ENCODE measurements at places on chromosomes 16 and 17.

- DNase-seq: no peak
These were observed 19.5 kb downstream of the NUP85 start for GRCh38 chr17:75225016-75225415.

DNA sequence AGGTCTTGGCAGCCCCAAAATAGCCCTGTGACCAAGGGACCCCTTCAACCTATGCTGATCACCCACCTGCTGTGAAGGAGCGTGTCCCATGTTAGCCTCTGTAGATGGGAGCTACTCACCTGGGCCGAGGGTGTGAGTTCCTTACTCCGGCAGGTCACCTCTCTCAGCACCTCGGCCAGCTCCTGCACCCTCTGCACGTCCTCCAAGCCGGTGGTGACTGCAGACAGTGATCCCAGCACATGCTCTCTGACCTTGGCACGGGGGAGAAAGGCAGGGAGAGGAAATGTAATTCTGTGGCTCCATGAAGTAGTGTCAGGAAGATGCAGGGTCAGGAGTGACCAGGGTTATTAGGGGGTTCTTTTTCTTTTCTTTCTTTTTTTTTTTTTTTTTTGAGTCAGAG lies 67.7 kb upstream of the BCO1 start:
- DNase-seq: no peak

DNA sequence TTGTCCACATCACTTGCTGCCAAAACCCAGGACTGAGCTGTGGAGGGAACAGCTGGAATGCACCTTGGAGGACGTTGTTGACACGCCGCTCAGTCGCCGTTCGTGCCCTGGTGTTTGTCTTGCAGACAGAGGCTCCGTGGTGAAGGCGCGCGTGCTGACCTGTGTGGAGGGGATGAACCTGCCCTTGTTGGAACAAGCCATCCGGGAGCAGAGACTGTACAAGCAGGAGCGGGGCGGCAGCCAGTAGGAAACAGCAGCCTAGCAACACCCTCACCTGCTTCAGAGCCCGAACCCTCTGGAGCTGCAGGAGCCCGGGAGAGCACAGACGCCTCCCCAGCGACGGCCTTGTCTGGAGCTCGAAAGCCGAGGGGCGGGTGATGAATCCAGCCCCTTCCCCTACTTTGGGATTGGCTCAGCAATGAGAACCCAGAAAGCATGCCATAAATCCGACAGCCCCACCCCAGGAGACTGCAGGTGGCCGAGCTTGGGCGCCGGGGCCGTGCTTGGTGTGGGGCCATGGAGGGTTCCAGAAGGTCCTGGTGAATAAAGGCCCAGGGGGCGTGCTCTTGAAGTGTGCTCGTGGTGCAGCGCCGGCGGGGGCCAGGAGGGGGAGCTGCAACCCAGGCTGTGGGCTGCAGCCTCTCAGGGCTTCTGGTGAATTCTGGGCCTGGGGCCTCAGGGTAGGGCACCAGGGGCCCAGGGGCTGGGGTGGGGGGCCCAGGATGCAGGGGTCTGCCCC lies 470 bp upstream of the CDK3 start:
- no peak for DNase-seq

DNA sequence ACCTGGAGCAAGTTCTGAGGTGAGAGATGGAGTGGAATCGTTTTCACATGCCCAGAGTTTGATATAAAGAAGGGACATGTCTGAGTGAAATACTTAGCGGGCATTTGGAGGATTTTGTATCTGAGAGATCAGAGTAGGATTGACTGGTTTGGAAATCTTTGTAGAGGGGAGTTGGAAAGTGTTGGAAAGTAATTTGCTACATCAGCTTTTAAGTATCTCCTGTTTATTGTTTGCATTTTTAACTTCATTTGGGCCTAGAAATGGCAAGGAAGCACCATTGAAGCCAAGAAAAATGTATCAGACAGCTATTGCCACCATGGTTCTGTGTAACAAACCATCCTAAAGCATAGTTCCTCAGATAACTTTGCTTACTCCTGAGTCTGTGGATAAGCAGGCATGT lies 1015.1 kb upstream of the EEF2KMT start:
- no peak for DNase-seq

DNA sequence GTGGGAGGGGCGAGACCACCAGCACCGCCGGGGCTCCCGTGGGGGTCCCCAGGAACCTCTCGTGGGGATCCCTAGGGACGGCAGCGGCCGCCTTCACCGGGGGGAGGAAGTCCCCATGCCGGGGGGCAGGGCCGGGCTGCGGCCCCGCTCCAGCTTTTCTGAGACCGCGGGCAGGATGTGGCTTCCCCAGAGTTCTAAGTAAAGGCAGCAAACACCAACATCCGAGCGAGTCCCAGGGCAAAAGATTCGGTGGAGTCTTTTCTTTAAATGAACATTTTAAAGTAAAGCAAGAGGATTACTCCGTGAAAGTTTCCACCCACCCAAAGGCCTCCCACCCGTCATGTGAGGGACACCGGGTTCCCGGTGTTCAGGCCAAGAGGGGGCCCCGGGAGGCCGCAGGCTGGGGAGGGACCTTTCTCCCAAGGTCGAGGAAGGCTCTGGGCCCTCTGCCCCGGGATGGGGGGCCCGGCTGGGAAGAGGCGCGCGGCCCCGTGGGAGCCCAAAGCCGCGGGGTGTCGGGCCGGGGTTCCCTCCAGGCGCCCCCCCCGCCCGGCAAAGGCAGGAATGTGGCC lies 137.2 kb upstream of the RPH3AL start:
- DNase-seq: no peak

GRCh38 chr17:238071-238963 lies 56.9 kb upstream of the DOC2B start:
- no peak for DNase-seq

- DNase-seq: no peak
These were observed 10.5 kb downstream of the CBFB start for GRCh38 chr16:67039260-67040020.

DNA sequence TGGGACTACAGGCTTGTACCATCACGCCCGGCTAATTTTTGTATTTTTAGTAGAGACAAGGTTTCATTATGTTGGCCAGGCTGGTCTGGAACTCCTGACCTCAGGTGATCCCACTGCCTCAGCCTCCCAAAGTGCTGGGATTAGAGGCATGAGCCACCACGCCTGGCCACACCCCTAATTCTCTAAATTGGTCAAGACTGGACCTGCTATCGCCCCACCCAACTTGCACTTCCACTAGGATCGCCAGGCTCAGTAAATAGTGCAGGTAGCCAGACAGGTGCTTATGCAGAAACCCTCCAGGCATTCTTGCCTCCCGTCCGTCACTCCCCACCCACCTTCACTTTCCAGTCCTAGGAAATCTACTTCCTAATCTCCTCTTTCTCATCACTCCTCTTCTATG lies 481.4 kb upstream of the EEF2KMT start:
- no peak for DNase-seq

DNA sequence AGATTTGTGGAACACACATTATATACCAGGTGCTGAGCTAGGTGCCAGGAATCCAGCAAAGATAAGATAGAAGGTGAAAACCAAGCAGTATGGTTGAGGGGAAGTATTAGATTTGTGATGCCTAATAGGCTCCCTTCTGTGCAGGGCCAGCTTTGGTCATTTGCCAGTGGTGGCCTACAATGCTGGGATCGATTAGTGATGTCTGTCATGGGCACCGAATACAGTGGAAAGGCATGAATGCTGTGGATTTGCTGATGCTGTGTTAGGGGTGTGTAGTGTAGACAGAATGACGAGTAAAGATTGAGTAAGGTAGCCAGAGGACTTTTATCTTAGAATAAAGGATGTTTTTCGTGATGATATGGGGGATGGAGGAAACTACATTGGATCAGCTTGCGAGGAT lies 48.9 kb downstream of the SNX29 start:
- DNase-seq: no peak

- no peak for DNase-seq
These were observed 11.2 kb downstream of the CBFB start for GRCh38 chr16:67040166-67040565.

DNA sequence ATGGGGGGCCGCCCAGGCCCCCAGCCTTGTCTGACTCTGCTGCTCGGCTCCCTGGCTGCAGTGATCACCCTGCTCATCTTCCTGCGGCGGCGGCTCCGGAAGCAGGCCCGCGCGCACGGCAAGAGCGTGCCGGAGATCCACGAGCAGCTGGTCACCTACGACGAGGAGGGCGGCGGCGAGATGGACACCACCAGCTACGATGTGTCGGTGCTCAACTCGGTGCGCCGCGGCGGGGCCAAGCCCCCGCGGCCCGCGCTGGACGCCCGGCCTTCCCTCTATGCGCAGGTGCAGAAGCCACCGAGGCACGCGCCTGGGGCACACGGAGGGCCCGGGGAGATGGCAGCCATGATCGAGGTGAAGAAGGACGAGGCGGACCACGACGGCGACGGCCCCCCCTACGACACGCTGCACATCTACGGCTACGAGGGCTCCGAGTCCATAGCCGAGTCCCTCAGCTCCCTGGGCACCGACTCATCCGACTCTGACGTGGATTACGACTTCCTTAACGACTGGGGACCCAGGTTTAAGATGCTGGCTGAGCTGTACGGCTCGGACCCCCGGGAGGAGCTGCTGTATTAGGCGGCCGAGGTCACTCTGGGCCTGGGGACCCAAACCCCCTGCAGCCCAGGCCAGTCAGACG lies 24.4 kb upstream of the BEAN1 start:
- DNase-seq: no peak

GRCh38 chr17:42917236-42917603 lies 16.6 kb downstream of the G6PC1 start:
- no peak for DNase-seq

DNA sequence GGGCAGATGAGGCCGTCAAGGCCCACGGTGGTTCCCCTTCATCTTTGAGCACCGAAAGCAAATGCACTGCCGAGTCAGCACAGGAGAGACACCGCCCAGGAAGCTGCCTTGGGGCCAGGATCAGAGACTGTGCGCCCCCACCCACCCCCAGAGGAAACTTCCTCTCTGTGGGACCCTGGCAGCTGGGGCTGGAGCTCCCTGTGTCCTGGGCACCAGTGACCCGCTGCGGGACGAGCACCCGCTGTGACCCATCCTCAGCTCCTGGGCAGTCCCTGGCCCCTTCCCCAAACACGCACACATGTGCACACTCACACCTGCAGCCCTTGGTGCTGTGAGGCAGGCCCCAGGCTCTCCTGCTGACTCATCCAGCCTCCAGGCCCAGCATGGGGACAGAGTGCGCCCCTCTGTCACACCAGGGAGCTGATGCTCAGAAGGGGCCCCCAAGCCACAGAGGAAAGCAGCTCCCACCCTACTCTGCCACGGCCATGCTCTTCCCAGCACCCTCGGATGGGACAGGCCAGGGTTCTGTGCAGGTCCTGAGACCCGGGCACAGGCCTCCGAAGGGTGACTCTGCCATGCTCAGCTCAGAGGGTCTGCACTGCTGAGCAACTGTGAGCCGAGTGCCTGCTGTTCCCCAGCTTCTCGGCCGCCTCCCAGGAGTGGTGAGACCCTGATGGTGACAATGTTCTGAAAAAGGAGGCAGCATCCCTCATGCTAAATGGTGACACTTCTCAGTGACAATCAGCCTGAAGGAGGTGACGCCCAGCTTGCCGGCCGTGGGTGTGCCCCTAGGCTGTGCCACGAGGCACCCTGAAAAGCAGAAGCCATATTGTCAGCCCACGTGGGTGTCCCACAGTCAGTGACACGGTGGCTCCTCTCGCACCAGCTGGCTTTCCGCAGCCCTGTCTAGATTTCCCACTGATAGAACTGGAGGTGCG lies 3.6 kb downstream of the PIEZO1 start:
- no peak for DNase-seq

GRCh38 chr16:27084307-27085028 lies 17.7 kb downstream of the C16orf82 start:
- no peak for DNase-seq

DNA sequence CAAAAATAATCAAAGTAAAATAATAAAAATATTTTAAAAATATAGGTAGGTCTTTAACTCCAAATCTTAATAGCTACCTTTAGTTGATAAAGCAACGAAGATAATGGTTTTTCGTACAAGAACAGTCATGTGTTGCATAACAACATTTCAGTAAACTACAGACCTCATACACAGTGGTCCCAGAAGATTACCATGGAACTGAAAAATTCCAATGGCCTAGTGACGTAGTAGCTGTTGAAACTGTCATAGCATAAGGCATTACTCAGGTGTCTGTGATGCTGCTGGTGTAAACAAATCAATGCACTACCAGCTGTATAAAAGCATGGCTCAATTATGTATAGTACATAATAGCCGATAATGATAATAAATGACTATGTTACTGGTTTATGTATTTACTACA lies 43.9 kb downstream of the CREBBP start:
- DNase-seq: no peak

DNA sequence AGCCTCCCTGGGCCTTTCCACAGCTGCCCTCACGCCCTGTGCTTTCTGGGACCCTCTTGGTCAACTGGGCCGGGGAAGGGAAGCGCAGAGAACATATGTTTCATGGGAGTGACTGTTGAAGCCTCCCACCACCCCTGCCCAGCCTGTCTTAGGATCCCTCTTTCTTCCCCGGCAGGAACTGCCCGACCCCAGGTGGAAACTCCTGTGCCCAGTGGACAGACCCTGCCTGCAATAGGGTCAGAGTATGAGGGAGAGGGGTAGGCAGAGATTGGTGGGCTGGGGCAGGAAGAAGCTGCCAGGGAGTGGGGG lies 10.5 kb downstream of the HEXIM2 start:
- no peak for DNase-seq

DNA sequence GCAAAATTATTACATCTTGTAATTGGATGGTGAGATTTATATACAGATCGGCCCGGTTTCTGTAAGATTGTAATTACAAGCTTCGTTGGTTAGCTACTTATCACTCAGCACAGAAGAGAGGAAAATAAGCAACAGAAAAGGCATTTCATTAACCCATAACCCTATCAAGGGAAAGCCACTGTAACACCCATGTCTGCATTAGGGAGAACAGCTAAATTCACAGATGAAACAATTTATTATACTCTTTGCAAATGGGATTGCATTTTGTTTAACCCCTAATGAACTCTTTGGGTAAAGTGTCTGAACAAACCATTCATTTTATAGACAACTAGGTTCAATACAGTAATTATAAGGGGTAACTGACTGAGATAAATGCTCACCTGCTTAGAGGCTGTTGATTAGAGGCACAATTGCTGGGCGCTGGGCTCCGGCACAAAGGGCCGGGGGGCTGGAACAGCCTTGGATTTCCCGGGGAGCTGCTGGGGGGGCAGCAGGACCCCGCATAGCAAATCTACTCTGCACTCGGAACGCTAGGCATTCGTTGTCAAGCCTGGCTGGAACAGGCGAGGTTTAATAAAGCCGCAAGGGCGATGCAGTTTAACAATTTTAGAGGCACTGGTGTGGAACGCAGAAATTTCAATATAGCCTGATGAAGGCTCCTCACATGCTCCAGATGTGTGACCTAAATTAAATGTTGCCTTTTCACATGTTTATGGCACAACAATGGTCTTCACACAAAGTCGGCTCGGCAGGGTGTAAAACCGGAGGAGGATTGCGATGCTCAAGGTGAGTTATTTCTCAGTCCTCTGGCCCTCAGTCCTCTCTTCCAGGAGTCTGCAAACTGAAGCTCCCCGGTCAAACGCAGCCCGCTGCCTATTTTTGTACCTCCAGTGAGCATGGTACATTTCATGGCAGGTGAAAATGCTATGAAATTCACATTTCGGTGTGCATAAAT lies 134.0 kb upstream of the IRX6 start:
- DNase-seq: no peak

- DNase-seq: no peak
These were observed 20.5 kb downstream of the SREBF1 start for GRCh38 chr17:17816240-17816814.

GRCh38 chr17:48131216-48131824 lies 23.8 kb downstream of the SNX11 start:
- peak; percentile 37 for DNase-seq
